ENCODE measurements at places on chromosomes 7 and 10.
A peak's percentile ranks its signal among the peaks of the same experiment; 100 is the strongest.

DNA sequence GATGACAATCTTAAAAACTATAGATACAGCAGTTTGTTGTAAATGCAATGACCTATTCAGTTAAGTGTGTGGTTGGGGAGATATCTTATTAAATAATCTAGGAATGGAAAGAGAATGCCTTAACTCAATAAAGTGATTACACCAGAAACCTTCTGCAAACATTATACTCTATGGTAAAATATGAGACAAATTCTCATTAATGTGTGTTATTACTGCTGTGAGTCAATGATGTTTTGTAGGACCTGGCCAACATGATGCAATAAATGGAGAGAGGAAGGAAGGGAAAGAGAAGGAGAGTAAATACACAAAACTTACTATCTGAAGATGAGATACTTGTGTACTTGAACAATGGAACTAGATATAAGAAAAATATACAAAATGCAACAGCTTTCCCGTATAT is 25.1 kb downstream of the MKX start:
- no peak for DNase-seq

DNA sequence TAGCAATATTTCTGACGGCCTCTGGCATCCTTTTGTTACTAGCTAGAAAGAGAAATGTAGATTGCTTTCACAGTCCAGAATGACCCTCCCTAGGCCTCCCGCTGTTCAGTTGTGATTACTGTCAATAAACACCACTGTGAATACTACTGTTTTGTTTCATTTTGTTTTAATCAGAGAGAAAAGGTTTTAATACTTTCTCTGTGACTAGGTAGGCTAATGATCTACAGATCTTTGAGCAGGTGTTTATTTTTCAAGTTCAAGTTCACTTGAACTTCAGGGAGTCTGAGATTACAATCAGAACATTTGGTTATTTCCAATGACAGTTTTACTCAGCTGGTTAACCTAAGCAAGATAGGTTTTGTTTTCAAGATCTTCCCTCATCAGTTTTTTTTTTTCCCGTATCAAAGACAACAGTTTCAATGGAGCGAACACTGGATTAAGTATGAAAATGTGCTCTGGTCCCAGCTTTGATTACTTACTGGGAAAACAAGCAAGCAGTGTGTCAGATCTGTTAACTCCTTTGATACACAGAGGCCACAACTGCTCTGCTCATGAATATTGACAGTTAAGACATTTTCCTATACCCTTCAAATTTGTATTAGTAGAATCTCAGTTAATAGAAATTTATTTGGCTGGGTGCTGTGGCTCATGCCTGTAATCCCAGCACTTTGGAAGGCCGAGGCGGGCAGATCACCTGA is 34.8 kb downstream of the VKORC1L1 start:
- no peak for DNase-seq

DNA sequence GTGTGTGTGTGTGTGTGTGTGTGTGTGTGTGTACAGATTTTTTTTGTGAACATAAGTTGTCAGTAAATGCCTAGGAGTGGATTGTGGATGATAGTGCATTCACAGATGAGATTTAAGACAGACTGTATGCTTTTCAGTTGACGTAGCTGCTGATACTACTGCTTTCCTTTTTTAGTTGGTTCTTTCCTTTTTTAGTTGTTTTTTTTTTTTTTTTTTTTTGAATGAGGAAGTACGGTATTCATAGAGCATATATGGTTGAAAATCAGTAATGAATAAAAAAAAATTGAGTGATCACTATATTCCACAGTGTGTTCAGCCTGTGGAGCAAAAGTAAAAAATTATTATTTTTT is 80.5 kb downstream of the RBM33 start:
- DNase-seq, result no peak

DNA sequence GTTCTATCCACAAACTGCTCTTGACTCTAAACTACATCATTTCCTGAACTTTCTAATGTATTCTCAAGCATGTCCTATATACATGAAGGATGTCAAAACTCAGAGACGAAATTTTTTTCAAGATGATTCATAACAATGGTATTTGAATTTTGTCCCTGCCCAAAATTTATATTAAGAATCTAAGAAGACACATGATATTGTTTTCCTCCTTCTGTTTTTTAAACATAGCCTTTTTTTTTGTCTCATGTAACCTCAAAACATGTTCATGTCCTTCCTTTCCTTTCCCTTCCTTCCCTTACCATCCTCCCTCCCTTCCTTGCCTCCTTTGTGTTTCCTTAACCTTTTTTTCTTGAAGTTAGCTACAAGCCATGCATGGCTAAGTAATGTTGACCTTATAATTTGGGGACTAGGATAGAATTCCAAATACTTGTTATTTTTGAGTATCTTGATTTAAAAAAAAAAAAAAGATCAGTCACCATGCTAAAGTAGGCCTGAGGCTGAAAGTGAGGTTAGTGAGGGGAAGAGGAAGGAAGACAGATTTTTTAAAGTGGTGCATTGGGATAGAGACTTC is 163.0 kb downstream of the SUGCT start:
- DNase-seq, result no peak

- DNase-seq, result peak; percentile 75
These were observed 17.3 kb downstream of the MLXIPL start for GRCh38 chr7:73606801-73607691.

DNA sequence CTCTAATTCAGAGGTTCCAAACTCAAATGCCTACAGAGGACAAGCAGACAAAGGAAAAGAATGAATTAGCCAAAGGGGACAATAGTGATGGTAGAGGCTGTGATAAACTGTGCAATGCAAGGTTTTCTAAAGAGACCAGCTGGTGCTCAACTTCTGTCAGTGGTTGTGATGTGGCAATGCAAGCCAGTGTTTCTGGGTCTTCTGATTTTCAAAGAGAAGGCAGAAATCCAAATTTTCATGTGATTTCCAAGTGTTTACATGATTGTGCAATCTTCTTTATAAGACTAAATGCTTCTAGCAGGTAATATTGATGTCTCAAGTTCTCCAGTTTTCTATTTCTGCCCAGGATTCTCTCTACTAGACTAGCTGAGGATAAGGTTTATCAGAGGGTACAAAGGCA is 135.9 kb downstream of the PCDH15 start:
- no peak for DNase-seq
